ENCODE measurements at places on chromosomes 16 and 17.

GRCh38 chr17:17835415-17836249 is 1.2 kb downstream of the SREBF1 start:
- DNase-seq = no peak

DNA sequence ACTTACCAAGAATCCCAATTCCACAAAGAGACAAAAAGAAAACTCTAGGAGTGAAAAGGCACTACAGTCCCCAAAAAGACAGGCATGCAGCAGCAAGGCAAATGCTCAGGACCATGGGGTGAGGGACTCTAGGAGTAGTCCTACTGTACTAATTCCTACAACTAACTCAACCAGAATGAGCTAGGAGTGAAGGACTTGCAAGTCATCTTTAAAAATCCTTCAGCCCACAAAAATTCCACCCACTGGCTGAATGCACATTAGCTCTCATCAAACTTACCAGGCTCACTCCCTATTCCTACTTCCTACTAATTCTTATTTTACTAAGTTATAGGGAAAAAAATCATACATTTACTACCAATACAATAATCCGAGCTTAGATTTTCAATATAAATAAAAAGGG is 141.7 kb upstream of the C17orf78 start:
- DNase-seq = no peak

GRCh38 chr17:50397919-50398285 is 579 bp upstream of the LRRC59 start:
- DNase-seq = no peak

DNA sequence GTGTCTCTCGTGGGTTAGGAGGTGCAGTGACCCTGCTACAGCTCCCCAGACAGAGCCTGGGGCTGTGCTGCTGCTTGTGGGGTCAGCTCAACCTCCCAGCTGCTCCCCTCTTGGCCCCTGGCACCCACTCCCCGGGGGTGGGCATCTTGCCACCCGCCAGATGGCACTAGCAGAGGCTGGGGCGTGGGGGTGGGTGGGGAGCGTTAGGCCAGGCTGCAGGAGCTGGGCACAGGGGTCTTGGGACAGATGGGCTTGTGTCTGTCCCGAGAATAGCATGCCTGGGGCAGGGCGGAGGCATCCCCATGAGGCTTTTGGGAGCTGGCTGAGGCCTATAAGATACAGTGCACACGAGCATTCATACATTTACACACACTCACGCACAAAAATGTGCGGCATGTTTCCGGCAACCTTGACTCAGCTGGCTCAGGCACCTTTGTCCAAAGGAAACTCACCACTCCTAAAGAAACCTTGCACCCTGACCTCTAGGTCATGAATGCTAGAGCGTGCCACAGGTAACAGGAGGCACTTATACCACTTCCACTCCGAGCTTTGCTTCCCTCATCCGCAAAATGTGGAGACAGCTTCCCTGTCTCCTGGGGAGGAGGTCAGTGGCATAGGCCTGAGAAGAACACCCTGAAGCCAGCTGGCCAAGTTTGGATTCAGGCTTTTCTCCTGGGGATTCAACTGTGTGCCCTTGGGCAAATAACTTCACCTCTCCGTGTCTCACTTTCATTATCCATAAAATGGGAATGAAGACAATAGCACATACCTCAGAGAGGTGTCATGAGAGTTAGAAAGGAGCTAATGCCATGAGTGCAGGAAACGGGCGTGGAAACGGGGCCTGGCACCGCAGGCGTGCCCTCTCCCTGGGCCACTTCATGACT is 78.9 kb upstream of the LHX1 start:
- no peak for DNase-seq

DNA sequence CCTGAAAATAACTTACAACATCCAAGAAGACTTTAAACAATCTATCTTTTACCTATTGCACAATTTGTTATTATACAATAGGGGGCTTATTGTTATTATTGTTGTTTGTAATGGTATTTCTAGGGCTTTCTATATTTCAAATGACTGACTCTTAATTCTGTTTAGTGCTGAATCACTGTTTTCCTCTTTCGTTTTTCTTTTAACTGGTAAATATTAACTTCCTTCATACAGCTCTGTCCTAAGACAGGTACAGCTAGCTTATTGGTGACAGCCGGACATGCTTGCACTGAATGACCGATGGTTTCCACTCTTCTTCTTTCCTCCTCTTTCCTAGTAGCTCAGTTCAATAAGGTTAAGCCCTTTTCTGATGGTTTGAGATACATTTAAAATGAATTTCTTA is 11.6 kb downstream of the KRTAP9-7 start:
- no peak for DNase-seq

DNA sequence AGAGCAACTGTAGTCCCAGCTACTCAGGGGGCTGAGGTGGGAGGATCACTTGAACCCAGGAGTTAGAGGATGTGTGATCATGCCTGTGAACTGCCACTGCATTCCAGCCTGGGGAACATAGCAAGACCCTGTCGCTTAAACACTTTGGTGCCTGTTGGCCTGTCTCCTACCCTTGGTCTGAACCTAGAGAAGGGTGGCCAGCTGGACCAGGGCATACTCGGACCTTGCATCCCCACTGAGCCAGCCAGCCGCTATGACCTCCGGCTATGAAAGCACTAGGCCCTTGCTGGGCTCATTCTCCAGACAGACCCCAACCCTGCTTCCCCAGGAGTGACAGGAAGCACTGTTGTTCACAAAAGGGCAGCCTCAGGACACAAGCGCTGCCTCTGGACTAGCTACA is 4.6 kb downstream of the IFT20 start:
- DNase-seq = no peak

DNA sequence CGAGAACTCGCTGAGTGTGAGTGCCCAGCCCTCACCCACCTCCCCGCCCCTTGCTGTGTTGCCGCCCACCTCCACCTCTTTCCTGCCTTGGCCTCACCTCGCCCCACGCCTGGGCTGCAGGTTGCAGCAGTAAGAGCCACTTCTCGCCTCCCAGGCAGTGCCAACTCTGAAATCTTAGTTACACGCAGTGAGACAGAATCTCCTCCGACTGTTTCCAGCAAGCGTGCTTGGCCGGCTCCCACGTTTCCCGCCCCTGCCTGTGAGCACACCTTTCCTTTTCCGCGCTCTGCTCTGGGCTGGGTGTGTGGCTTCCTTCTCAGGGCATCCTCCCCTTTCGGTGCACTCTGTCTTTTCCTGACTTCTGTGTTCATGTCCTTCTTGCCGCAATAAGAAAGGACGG is 5.7 kb downstream of the ENGASE start:
- DNase-seq = no peak

DNA sequence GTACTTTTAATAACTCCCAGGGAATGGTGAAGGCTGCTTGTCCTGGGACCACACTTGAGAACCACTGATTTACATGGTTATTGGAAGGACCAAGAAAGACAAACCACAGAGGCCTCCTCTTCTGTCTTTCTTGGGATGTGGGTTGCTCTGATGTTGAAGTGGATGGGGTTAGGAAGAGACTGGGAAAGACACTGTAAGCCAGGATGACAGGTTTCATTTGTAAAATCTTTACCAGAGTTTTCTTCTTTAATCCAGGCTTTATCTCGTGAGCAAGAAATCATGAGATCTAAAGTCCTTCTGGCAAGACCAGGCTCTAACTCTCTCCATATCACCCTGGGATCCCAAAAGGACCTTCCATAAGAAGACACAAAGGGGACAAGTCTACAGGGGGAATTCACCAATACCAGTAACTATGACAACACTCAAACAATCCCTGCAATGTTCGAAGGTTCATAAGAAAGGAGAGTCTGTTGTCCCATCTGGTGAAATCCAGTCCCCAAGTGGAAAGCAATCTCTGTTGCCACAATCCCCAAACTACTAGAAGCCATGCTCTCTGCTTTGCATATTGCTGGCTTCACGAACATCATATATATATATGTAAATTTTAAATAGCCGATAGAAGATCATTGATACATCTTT is 44.8 kb upstream of the CDRT4 start:
- no peak for DNase-seq

DNA sequence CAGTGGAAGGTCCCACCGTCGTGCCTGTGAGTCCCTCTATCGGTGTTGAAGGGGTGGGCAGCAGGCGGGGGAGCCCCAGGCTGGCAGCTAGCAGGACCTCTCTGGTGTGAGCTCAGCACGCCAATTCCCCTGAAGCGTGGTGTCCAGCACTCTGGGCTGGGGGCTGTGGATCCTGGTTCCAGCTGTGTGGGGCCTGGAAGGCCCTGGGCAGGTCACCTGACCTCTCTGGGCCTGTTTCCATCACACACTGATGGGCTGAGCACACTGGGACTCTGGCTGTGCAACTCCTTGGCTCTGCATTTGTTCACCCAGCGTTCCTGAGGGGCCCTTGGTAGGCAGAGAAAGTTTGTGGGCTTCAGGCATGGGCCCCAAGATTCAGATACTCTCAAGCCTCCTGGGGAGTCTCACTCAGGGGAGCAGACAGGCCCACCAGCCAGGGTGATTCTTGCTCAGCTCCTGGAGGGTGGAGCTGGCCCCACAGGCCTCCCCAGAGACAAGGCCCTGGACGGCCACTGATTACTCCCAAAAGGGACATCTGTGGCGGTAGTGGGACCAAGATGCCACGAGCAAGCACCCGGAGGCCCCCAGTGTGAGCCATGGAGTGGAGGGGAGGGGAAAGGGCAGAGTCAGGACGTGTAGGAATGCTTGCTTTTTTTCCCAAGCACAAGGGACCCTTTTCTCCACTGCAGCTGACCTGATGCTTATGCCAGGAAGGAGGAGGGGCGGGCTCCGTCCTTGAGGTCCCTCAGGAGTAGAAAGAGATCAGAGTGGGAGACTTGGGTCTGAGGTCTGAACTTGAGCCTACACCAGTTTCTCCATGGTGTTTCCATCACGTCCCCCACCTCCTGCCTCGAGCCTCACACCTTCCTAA is 8.5 kb downstream of the SCGB1C2 start:
- DNase-seq = no peak

DNA sequence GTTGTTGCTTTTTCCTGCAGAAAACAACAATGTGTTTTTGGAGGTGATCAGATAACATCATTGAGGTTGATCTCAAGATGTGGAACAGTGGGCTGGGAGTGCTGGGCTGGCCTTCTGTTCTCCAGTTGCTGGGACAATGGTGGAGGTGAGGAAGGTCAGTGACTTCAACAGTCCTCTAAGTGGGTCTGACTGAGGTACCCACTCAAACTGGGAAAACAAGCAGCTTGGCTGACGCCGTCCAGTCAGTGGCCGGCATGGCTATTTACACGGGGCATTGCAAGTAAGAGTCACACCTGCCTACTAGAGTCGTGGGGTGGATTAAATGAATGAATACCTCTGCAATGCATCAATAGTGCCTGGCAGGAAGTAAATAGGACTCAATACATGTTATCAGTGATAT is 386.7 kb upstream of the ZFHX3 start:
- no peak for DNase-seq

DNA sequence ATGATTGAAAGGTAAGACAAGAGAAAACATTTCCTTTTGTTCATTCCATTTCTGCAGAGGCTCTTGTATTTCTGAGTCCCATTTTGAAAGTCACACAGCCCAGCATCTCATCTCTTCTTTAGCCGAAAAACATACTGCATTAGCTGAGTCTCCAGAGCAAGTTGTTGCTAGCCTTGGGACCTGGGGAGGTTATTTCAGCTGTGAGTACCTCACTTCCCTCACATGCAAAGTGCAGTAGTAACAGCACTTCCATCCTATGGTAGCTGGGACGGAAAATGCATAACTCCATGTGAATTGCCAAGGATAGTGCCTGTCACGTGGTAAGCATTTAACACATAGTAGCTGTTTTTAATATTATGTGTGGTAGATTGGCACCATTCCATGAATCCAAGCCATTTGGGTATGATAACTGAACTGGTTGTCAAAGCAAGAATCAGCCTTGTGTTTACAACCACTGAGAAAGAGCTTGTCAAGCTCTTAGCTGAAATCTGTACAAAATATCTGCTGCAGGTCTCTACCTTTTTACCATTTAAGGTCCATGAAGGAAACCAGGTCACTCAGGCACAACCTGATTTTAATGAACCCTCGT is 345.7 kb downstream of the CDH13 start:
- DNase-seq = no peak

- no peak for DNase-seq
Measured at GRCh38 chr17:50278526-50279180, 4.4 kb downstream of the TMEM92 start.

DNA sequence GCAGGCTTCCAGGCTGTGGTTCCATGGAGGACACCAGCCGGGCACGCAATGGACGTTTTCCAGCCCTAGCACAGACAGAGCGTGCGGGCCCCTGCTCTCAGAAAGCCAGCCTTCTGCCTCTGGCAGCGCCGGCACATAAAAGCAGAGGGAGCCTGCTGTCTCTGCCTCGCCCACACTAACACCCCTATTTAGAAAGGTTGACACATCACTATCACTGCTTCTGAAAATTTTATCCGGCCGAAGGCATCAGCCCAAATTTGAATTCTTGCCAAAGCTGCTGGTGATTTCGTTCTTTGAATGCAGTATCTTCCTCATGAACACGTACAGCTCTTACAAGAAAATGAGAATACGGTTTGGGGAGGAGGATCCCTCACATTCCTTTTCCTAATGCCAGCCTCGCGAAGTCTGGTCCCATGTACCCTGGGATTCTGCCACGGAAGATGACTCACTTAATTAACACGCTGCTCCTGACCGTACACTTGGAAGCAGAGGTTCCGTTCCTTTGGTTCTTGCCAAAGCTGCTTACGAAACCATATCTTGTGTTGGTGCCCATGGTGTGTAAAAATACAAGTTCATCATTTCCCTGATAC is 1.3 kb upstream of the RAB11FIP3 start:
- peak; percentile 90 for DNase-seq

DNA sequence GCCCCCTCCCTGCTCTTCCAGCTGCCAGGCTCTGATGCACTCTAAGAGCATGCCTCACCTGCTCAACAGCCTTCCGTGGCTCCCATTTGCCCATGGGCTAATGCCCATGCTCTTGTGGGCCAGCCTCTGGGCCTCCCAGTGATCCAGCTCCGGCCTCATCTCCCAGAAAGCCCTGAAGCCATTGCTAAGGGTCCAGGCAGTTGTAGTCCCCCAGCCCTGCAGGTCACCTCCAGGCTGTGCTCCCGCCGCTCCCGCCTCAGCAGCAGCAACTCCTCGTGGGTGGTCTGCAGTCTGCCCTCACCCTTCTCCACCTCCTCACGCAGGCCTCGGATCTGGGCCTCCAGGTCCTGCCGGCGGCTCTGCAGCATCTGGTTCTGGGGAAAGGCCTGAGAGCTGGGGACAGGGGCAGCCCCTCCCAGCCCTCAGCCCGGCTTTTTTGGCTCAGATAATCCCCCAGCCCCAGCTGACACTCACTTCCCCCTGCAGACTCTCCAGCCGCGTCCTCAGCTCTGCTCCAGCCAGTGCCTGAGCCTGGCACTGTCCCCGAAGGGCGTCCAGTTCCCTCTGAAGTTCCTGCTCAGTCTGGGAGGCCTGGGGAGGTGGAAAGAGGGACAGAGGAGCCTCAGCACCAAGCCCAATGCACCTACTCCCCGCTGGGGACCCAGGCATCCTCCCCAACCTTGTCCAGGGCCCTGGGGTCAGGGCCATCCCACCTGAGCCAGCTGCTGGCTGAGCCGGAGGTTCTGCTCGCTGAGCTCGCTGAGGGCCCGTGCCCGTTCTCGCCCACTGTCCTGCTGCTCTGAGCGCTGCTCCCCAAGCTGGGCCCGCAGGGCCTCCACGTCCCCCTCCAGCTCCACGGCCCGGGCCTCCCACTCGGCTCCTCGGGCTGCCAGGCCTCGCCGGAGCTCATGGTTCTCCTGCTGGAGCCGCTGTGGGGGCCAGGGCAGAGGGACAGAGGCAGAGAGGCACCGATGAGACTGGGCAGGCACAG is 6.2 kb downstream of the BICDL2 start:
- DNase-seq = no peak

- no peak for DNase-seq
Measured at GRCh38 chr17:21376081-21376758, at the start of gene KCNJ12. Gene KCNJ12 (plus strand): TSS chr17:21376357. CDS start chr17:21415343, 38,986 bp downstream.

- no peak for DNase-seq
Measured at GRCh38 chr16:88284626-88285513, 97.9 kb upstream of the ZNF469 start.

GRCh38 chr16:180101-180675 is at the start of gene HBQ1:
Gene HBQ1 (plus strand): TSS chr16:180459. CDS start chr16:180487, 28 bp downstream.
- no peak for DNase-seq

GRCh38 chr16:53378138-53378537 is 56.1 kb upstream of the RBL2 start:
- DNase-seq = no peak
